ENCODE measurements at places on chromosomes 11 and 22.

GRCh38 chr11:73271936-73272679, at the start of gene P2RY6:
Gene P2RY6, plus strand, starts transcription at chr11:73272338. Its CDS starts 24,181 bp downstream, at chr11:73296519.
- no peak for DNase-seq

- DNase-seq: no peak
These were observed 3.1 kb downstream of the CDC42EP1 start for GRCh38 chr22:37563153-37564081.

DNA sequence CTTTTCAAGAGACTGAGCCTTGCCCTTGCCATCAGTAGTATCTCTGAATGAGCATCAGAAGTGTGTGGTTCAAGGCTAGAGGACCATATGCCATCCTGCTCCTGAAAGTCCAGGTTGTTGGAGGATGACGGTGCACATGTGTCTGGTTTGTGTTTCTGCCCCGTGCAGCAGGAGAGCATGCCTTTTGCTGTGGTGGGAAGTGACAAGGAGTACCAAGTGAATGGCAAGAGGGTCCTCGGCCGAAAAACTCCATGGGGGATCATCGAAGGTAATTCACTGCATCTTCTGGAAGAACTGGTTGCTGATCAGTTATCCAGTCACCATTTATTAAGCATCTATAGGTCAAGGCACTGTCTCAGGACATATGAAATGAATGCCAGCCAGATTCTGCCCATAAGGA, 6.1 kb upstream of the WBP2NL start:
- DNase-seq: no peak

DNA sequence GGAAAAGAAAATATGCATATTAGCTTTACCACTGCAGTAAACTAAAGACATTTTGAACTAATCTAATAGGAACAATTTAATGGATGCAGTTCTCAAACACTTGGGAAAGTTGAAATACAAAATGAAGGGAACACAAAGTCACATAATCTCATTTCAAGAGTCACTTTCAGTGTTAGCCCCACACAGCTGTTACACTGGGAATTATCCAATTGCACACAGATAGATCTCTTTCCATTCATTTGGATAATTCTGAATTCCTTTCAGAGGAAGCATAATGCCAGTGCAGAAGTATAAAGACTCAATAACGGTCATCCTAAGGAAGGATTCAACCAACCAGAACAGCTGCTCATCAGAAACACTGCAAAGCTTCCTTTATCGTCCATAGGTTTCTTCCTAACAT, 173.3 kb downstream of the GRIA4 start:
- no peak for DNase-seq

DNA sequence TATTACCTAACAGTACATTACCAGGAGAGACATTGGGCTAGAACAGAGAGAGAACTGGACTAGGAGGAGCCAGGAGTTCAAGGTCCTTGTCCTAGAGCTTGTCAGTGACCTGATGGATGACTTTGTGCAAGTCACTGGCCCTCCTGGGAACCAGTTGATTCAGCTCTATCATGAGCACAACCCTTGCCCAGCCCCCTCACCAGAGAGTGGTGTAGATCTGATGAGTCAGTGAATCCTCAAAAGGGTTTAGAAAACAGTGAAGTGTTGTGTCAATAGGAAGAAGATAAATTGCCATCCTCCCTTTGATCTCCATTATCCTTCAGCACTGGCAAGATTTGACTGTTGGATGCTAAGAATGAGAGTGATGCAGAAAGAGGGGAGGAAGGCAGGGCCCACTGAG, 24.3 kb downstream of the NEU3 start:
- no peak for DNase-seq

DNA sequence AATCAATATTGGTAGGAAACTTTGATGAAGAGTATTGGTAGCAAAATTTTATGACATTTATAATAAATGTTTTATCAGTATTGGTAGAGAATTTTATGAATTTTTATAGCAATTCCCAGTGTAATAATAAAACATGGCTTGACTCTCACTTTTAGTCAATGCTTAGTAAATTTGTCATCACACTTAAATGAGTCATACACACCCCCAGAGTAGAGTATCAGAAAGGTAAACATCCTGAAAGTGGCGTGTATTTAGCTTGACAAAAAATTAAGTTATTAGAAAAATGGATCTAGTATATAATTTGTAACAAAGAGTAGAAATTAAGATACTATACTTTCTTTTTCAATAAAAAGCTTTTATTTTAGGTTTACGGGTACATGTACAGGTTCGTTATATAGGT, 2.6 kb downstream of the MS4A3 start:
- DNase-seq: no peak

GRCh38 chr22:17359501-17359900, 9.8 kb upstream of the CECR2 start:
- no peak for DNase-seq

DNA sequence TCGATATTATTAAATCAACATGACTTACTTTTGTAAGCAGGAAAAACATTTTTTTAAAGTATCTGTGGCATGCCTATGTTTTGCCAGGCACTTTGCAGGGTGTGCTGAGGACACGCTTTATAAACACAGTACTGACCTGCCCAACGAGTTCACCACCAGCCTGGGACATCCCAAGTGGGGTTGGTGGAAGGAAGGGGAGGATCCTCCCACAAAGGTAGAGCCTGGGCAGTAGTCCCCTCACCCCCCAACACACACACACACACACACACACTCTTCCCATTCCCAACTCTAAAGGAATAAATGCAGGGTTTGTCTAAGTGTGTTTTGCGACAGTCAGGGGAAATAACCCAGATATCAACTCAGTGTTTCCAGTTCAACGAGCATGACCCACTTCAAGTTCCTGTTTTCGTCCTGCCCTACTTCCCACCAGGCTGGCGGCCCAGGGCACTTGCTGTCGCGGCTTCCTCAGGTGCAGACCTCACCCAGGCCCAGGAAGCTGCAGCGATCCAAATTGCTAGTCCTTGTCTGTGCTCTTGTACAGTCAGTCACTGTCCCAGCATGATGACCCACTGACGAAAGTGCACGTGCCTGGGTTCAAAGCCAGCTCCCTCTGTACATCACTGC, 3.1 kb downstream of the CERK start:
- DNase-seq: peak; percentile 47

- no peak for DNase-seq
These were observed 321.7 kb upstream of the SYN3 start for GRCh38 chr22:33379836-33380235.

- no peak for DNase-seq
These were observed 53.9 kb downstream of the USP47 start for GRCh38 chr11:11895672-11896071.

- DNase-seq: no peak
These were observed 3.0 kb upstream of the MS4A7 start for GRCh38 chr11:60375316-60375715.

GRCh38 chr11:105448703-105449079, 161.2 kb upstream of the GRIA4 start:
- no peak for DNase-seq

GRCh38 chr11:45927332-45927683, 4.9 kb downstream of the LARGE2 start:
- DNase-seq: no peak

- no peak for DNase-seq
These were observed 151.5 kb downstream of the ATG16L2 start for GRCh38 chr11:72965672-72966071.

DNA sequence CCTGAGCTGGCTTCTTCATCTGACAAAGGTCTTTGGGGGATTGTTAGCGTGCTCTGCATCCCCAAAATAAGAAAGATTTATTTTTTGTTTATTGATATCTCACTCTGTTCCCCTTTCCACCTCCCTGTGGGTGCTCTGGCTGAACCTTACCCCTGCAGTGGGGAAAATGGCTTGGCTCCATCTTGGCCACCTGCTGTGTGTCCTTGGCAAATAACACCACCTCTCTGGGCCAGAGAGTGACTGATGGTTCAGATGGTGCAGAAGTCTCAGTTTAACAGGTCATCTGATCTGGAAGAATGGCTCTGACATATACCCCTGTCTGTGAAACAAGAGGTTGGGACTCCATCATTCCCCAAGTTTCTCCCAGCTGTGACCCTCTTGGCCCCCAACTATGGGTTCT, 157.6 kb downstream of the MYO18B start:
- no peak for DNase-seq

DNA sequence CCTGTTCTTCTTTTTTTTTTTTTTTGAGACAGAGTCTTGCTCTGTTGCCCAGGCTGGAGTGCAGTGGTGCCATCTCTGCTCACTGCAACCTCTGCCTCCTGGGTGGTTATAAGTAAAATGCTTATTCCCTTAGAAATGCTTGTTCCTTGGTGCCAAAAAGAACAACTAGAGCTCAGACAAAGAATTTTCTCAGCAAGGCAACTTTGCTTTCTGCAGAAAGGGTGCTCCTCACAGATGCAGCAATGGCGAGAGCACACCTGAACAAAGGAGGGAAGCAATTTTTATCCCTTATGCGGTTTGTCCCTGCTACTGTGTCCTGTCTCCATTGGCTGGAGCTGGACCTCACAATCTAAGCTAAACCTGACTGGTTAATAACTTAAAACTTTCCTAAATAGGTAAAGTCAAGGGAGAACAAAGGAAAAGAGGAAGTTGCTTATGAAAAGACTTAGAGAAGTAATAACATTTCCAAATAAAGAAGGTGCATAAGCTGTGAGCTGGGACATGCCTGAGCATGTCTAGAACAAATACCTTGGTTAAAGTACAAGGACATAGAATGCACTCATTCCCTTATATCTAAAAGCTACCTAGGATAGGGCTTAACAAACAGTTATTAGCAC, 90.0 kb upstream of the PRR5 start:
- DNase-seq: no peak

GRCh38 chr11:71165771-71166170, 86.6 kb downstream of the SHANK2 start:
- DNase-seq: no peak

DNA sequence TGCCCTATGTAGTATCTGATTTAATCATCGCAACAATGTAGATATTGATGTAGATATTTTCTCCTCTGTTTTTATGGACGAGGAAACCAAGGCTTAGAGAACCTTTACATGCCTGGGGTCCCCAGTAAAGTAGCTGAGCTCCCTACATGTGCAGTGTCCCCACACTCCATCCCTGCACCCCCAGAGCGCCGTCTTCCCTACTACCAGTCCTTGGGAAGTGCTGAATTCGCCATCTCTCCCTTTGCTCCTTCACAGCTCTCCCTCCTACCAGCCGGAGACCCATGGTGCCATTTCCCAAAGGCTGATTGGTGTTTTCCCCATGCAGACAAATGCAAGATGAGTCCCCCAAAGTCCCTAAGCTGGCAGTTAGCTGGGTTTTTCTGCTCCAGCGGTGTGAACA, 86.0 kb downstream of the CEP164 start:
- no peak for DNase-seq

DNA sequence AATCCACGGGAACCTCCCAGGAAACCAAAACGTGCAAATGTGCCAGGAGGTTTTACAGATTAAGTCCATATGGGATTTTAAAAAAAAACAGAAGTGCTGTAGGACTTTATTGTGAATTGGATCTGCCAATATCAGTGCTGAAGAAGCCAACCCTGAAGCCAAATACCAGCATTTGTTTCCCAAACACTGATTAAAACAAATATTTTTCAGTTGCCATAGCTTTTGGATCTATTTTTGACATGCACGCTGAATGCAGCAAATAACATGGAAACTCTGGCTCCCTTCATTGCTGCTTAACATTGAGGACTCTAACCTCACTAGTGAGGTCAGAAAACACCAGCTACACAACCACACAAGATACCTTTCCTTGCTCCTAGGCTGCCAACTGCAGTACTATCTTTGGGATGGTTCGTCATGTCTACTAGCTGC, 28.4 kb upstream of the SIK2 start:
- no peak for DNase-seq

DNA sequence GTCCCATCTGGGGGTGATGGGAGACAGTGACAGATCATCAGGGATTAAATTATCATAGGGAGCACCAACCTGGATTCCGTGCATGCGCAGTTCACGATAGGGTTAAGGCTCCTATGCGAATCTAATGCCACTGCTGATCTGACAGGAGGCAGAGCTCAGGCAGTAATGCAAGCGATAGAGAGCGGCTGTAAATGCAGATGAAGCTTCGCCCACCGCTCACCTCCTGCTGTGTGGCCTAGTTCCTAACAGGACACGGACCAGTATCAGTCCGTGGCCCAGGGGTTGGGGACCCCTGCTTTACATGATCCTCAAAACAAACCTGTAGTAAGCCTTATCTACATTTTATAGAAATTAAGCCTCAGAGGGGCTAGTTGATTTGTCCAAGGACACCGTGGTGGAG, 94.3 kb downstream of the TTC28 start:
- no peak for DNase-seq

DNA sequence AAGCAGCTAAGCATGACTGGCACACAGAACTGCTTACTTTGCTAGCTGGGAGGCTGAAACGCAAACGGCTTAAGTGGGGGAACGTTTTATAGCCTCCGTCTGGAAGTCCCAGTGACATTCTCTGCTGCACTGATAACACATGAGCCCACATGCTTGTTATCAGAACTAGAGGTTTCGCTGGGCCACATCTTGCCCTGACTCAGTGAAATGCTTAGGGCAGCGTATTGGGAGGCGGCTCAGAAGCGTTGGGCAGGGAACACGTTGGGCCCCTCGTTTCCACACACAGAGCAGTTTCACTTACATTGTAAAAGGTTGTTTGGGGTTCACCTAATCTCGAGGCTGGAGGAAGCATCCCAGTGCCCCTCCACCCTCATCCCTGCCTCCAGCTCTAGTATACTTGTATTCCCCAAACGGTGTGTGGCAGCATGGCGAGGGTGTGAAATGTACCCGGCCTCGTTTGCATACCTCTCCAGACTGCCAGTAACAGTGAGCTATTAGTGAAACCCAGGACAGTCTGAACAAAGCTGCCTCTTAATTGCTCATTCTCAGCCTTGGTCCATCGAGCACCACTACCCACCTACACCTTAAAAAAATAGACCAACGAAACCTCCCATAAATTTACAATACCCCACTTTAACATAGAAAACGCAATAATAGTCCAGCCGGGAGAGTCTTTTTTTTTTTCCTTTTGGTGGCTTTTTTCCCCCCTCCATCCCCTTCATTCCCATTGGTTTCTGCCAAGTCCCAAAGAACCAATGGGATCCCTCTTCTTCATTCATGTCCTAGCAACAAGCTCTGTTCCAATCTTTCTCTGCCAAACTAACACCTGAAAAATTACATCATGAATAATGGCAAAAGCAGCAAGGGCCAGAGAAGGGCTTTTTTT, 218.8 kb upstream of the SORL1-AS1 start:
- DNase-seq: no peak

GRCh38 chr11:133134314-133135173, 397.8 kb downstream of the OPCML start:
- no peak for DNase-seq

DNA sequence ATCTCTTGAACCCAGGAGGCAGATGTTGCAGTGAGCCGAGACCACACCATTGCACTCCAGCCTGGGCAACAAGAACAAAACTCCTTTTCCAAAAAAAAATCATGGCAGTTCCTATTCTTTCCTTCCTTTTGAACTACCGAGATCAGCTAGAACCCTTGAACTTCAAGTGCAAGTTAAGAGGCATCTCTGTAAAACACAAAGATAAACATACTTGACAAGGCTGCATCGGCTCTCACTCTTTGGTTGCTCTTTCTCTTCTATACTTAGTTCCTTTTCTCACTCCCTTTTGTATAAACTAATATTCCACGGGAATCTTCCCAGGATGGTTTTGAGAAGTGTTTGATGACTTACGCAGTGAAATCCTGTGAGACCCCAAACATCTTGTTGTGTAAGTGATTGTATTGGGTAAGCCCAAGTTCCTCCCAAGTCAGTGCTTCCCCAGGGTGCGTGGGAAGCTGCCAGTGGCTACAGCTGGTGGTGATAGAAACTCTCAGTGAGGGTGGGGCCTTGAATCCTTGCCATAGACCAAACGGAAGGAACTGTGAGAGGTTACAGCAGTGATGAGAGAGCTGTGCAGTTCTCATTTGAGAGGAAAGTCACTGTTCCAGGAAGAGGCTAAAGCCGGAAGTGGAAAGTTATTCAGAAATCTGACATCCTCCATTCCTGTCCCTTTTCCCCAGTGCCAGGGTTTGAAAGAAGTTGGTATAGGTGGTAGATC, 24.1 kb upstream of the CDC42EP2 start:
- DNase-seq: no peak

Measured in activated CD8-positive, alpha-beta memory T cell treated with anti-CD3 and anti-CD28 coated beads for 1 hour (primary cell).